ENCODE measurements at places on chromosomes 7 and 10.

DNA sequence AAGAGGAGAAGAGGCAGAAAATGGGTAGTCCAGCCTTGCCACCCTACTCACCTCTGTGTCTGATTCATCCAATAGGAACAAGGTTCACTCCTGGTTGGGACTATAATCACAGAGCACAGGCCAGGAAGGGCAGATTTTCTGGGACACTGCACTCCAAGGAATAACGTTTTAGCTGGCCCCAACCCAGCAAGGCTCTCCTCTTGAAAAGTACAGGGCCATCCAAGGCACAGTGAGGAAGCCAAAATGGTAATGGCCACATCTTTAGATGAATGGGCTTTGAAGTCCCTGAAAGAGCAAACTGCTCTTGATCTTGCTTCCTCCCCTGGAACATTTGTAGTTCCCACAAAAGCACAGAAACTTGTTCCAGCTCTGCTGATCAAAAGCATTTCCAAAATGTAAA lies 149.4 kb downstream of the GRM3 start:
- DNase-seq: no peak

DNA sequence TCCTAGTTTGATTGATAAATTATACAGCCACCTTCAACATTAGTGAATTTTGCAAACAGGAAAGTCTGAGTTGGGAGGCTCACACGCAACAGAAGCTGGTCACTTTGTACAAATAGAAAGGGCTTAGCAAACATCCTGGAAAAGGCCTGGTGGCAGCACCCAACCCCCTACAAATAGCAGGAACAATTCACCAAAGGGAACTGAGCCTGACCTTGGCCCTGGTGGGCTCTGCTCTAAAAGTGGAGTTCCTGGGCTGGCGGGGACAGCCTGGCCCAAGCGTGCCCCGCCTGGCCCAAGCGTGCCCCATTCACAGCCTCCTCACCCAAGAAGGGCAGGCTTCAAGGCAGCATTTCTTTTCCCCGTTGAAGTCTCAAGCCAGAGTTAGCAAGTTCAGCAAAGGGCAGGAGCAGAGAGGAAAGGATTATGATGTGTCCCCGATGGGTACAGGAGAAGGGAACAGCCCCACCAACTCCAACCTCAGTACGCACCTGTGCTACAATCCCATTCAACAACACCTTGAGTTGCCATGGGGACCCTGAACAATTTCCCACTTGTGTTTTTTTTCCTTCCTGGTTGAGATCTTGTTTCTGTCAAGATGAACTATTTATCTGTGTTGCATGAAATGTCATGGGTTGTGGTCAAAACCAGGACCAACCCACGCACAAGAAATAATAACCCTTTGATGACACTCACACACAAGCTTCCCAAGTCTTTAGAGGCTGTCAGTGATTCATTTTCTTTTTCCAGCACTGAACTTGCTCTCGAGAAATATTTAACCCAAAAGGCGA lies 43.4 kb downstream of the RGS10 start:
- no peak for DNase-seq

- DNase-seq: no peak
Measured at GRCh38 chr10:121683816-121684215, 85.6 kb upstream of the FGFR2 start.

DNA sequence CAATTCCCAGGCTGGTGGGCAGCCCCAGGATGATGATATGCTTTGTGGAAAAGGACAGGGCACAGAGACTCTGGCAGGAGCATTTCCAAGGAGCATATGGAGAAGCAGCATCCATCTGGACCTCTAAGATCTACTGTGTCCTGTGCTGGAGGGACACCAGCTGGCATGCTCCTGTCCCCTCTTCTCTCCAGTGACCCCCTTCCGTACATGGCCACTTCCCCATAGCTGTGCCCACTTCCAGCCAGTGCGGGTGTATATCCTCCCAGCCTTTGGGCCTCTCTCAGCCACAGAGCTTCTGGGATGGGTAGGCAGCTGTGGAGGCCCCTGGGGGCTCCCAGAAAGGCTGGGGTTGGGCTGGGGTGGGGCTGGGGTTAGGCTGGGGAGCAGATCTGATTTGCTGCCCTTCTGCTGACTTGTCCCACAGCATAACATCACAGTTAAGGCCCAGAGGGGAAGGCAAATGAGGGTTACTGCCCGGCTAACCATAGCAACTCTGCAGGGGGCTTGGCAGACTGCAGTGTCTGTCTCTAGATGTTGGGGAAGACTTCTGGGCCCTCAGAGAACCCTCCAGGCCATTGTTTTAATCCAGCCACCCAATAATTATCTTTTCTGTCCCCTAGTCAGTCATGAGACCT lies 6.3 kb downstream of the NPFFR1 start:
- DNase-seq: no peak

DNA sequence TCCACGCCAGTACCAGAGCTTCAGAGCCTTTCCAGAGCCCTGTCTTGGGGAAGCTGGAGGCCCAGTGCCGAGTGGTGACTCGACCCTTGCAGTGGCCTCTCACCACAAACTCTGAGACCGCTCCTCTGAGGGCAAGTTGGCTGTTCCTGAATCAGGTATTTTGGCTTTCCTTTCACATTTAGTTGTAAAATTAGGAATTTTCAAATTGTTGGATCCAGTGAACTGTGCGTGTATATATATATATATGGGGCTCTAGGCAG lies 128.7 kb upstream of the UNC5B start:
- no peak for DNase-seq

DNA sequence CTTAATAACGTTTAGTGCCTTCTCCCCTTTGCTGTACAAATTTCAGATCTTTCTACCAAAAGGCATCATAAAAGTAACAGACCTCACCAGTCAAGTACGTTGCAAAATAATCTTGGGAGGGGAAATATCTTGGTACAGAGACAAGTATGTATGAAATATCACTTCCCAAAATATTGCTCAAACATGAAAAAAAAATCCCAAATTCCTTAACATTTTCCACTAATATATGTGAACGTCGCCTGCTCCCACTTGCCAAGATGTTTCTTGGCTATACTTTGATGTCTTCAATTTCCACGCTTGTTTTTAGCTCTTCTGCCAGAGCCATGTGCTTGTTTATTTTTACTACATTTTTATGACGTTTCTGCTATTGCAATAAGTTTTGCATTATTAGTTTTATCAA lies 223.5 kb downstream of the PLXNA4 start:
- no peak for DNase-seq

- no peak for DNase-seq
Measured at GRCh38 chr7:30193336-30193943, 58.7 kb downstream of the MTURN start.

DNA sequence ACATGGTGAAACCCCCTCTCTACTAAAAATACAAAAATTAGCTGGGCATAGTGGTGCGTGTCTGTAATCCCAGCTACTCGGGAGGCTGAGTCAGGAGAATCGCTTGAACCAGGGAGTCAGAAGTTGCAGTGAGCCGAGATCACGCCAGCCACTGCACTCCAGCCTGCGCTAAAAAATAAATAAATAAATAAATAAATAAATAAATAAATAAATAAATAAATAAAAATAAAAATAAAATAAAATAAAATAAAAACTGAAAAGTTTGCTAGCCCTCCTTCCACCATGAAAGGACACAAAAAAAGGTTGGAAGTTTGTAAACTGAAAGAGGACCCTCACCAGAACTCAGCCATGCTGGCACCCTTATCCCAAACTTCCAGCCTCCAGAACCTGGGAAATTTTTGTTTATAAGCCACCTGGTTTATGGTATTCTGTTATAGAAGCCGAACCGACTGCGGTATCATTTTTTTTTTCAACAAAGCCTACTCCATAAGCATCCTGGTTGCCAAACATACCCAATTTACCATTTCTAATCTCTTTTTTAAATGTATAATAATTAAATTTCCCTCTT lies 448.2 kb downstream of the SEMA3D start:
- no peak for DNase-seq

GRCh38 chr10:82149674-82150073 lies 274.7 kb downstream of the NRG3 start:
- DNase-seq: no peak

- no peak for DNase-seq
Measured at GRCh38 chr10:74202356-74202755, 51.3 kb downstream of the ADK start.

Data from HFF-Myc (cell line).